CD4-positive, alpha-beta T cell treated with Interleukin-4 for 4 hours (primary cell): ENCODE measurements at places on chromosomes 5 and 9.

GRCh38 chr5:38371596-38371995, 113.2 kb downstream of the EGFLAM start:
- DNase-seq: no peak

DNA sequence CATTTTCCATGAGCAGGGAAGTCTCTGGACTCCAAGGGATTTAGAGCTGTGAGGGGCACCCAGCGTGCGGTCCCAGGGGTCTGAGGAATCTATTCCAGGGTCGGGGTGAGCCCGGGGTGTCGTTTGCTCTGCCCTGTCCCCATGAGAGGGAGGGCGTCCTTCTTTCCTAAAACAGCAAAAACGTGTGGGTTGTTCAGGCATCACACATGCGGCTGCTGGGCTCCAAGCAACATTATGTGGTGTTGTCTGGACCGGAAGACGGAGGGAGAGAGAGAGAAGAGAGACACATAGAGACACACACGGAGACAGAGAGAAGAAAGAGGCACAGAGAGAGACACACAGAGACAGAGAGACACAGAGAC, 42.7 kb upstream of the COL5A1 start:
- DNase-seq: no peak

DNA sequence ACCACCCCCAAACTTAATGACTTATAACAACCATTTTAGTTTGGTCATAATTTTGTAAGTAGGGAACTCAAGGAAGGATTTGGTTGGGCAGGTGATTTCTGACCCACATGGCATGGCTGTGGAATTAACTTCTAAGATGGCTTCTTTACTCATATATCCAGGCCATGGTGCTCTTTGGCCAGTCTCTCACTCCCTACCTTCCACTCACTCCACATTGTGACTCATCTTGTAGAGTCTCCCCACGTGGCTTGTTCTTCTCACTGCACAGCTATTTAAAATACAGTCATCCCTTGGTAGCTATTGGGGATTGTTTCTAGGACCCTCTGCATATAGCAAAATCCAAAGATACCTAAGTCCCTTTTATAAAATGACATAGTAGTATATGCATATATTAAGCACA, 76.6 kb upstream of the MAST4 start:
- DNase-seq: no peak

DNA sequence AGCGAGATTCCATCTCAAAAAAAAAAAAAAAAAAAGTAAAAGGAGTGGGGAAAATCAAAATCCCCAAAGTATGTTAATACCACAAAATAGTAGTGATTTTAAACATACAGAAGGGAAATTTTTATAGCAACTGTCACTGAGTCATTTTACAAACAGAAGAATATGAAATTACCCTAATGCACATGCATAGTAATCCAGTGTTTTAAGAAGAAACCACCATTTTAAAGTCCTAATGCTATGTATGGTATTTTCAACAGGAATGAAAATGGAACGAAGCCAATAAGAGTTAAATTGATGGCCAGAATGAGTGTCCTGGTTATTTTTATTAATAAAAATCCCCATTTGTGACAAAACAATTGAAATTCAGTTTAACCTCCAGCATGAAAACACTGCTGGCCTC, 26.7 kb upstream of the NXNL2 start:
- DNase-seq: no peak

- no peak for DNase-seq
Measured at GRCh38 chr5:69136293-69136692, 30.7 kb upstream of the CCNB1 start.

DNA sequence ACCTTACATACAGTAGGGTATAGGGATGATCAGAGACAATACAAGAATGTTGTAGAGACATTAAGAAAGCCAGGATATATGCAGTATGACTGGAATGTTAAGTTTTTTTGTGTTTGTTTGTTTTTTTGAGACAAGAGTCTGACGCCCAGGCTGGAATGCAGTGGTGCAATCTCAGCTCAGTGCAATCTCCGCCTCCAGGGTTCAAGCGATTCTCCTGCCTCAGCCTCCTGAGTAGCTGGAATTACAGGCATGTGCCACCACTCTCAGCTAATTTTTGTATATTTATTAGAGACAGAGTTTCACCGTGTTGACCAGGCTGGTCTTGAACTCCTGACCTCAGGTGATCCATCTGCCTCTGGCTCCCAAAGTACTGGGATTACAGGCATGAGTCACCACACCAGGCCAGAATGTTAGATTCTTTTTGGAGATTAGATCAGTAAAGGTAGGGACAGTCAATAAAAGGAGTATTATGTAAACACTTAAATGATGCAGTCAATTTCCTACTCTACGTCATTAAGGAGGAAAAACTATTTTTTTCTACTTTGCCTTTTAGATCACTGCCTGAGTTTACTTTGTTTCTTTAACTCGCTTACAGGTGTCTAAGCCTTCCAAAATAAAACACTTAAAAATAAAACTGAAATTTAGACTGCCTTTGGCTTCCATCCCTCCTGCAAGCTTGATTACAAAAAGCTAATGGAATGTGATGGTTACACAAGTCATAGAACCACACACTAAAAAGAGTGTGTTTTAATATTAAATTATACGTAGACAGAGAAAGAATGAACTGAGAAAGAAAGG, 6.8 kb upstream of the HNRNPA0 start:
- DNase-seq: no peak

- no peak for DNase-seq
Measured at GRCh38 chr5:541539-542318, 17.5 kb upstream of the SLC9A3 start.

GRCh38 chr9:981491-981898, 5.0 kb downstream of the DMRT3 start:
- DNase-seq: no peak

DNA sequence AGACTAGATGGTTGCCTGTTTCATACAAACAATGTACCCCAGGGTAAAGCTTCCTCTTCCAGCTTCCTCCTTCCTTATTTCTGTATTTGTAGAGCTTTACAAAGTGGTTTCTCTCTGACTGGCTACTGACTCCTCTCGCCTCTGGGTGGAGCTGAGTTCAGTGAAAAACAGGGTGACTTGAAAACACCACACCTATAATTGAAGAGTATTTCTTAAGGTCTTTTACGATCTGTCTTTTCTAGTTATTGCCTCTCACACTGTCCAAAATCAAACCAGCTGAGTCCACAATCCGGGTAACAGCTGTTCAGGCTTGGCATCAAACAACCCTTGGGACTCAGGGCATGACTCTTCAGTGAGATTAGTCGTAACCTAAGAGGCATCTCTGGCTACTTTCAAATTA, 200.4 kb downstream of the ARRDC3 start:
- DNase-seq: peak; percentile 24

DNA sequence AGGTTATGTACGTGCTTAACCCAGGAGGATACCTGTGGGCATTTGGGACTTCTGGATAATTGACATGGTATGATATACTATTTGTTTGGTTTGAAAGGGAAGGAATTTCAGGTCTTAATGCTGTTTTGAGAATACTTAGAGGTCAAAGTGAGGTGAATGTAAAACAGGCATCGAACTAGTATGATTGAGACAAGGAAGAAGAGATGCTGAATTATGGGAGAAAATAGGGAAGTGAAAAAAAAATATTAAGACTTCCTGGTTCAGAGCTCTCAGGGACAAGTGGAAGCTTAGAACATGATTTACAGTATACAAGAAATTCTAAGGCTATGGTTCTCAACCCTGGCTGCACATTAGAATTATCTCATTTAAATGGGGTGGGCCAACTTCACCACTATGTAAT, 115.3 kb downstream of the CD180 start:
- no peak for DNase-seq

DNA sequence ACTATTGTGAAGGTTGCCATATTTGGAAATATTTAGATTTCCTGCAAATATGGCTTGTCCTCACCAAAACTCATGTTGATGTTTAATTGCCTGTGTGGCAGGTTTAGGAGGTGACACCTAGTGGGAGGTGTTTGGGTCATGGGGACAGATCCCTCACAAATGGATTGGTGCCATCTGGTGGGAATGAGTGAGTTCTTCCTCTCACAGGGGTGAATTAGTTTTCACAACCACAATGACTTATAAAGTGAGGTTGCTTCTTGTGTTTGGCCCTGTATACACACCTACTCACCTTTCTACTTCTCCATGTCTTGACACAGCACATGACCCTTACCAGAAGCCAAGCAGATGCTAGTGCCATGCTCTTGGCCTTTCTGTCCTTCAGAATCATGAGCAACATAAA, 41.1 kb downstream of the ISOC1 start:
- DNase-seq: no peak

GRCh38 chr9:27192291-27192960, 83.4 kb downstream of the TEK start:
- no peak for DNase-seq

DNA sequence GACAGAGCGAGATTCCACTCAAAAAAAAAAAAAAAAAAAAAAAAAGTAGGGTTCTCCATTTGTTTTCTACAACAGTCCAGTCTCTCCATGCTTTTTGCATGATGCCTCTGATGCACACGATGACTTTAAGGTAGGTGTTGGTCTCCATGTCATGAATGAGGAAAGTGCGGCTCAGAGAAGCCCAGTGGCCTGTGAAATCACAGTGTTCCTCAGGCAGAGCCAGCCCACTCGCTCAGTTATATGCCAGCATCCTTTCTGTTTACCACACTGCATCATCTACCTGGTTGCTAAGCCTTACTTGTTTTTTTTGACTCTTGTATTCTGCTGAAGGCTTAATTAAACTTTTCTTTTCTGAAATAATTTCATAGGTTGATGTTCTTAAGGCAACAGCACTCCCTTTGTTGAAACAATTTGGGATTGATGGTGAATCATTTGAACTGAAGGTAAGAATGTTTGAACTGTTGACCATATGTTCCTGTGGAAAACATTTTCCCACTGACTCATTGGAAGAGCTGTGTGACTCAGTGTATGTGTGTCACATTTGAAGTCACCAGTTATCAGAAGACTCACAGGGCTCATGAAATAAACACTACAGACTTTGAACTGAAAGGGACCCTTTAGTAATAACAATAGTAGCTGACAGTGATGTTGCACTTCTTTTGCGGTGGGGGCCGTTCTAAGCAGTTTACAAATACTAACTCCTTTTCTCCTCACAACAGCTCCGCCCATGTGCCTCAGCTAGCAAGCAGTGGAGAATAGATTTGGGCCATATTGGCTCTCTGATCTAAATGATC, 40.2 kb downstream of the RCL1 start:
- DNase-seq: peak; percentile 4
